ENCODE measurements at places on chromosomes 7 and 10. TPM values are rescaled to one million over a fixed set of nuclear protein-coding genes. Genes with fewer than 3 reads are reported as not detected.

SFRP5 gene
- not detected for total RNA-seq

ANKRD26 gene
- total RNA-seq = 15.2 TPM

TMEM184A gene
- not detected for total RNA-seq

CRPPA gene
- 0.15 TPM for total RNA-seq

CYP2C9 gene
- not detected for total RNA-seq

WEE2 gene
- total RNA-seq = not detected

BTBD16 gene
- not detected for total RNA-seq

NUPR2 gene
- total RNA-seq = not detected

NKX6-2 gene
- not detected for total RNA-seq

GRID2IP gene
- not detected for total RNA-seq

HMX3 gene
- 0.26 TPM for total RNA-seq

PPP1R9A gene
- 15.6 TPM for total RNA-seq

MKX gene
- total RNA-seq = not detected

CNNM2 gene
- total RNA-seq = 4.8 TPM

PLAC9 gene
- total RNA-seq = not detected

PVRIG gene
- total RNA-seq = not detected

NME8 gene
- not detected for total RNA-seq

PRSS1 gene
- total RNA-seq = not detected

CALML3 gene
- total RNA-seq = not detected

BPGM gene
- 14.0 TPM for total RNA-seq

SPDYE5 gene
- not detected for total RNA-seq

ACSM6 gene
- total RNA-seq = not detected

LIPN gene
- not detected for total RNA-seq

LBX1 gene
- not detected for total RNA-seq

DYNC1I1 gene
- total RNA-seq = 3.6 TPM

SLC16A12 gene
- total RNA-seq = 0.54 TPM

ZNF488 gene
- 0.09 TPM for total RNA-seq

AGAP9 gene
- total RNA-seq = 9.5 TPM

GPR15LG gene
- not detected for total RNA-seq

ZNF736 gene
- 3.2 TPM for total RNA-seq

BHLHA15 gene
- total RNA-seq = 0.64 TPM

ST8SIA6 gene
- total RNA-seq = not detected

OPTN gene
- 16.6 TPM for total RNA-seq

TAS2R5 gene
- total RNA-seq = 0.43 TPM

FANK1 gene
- total RNA-seq = 0.83 TPM

FBXL13 gene
- total RNA-seq = 0.37 TPM

C1QL3 gene
- total RNA-seq = not detected

EN2 gene
- not detected for total RNA-seq

GLI3 gene
- total RNA-seq = 58.7 TPM

PPP1R17 gene
- total RNA-seq = not detected

CAMK1D gene
- 27.0 TPM for total RNA-seq

SORBS1 gene
- total RNA-seq = 0.56 TPM

STAM gene
- total RNA-seq = 37.4 TPM

METTL27 gene
- not detected for total RNA-seq

PAX4 gene
- not detected for total RNA-seq

MSS51 gene
- 4.0 TPM for total RNA-seq

CCZ1B gene
- 72.0 TPM for total RNA-seq

MYOF gene
- 24.2 TPM for total RNA-seq

PRLHR gene
- not detected for total RNA-seq

NUTM2D gene
- total RNA-seq = 1.7 TPM

HOGA1 gene
- total RNA-seq = not detected

SPDYE6 gene
- not detected for total RNA-seq

SFXN2 gene
- 24.6 TPM for total RNA-seq

PPRC1 gene
- total RNA-seq = 93.8 TPM

AKR1C4 gene
- not detected for total RNA-seq

GJD4 gene
- not detected for total RNA-seq

ZPBP gene
- not detected for total RNA-seq

All from A673 (cell line).